Epithelial cell of alveolus of lung (primary cell): ENCODE measurements at places on chromosomes 2 and 18. TPM values are rescaled to one million over a fixed set of nuclear protein-coding genes. Genes with fewer than 3 reads are reported as not detected.

The LRATD1 gene
- total RNA-seq, result 0.64 and 3.5 TPM in 2 replicates

The KCTD1 gene
- 14.4 and 20.3 TPM in 2 replicates for total RNA-seq

The DUSP19 gene
- total RNA-seq, result 1.4 and 3.3 TPM in 2 replicates

The CLEC4F gene
- total RNA-seq, result not detected in 2 replicates

The AMER3 gene
- not detected in 2 replicates for total RNA-seq

The POU3F3 gene
- total RNA-seq, result 0.39 TPM in 1 of 2 replicates, not detected in the other

The ZC3H6 gene
- 1.7 and 6.8 TPM in 2 replicates for total RNA-seq

The CFAP65 gene
- not detected in 2 replicates for total RNA-seq

The KIF1A gene
- total RNA-seq, result 2.7 TPM in 1 of 2 replicates, not detected in the other

The CROCC2 gene
- total RNA-seq, result 0.80 TPM in 1 of 2 replicates, not detected in the other
